ENCODE measurements at places on chromosomes 7 and 10.

GRCh38 chr7:51315393-51316261, 982 bp downstream of the COBL start:
- no peak for DNase-seq

DNA sequence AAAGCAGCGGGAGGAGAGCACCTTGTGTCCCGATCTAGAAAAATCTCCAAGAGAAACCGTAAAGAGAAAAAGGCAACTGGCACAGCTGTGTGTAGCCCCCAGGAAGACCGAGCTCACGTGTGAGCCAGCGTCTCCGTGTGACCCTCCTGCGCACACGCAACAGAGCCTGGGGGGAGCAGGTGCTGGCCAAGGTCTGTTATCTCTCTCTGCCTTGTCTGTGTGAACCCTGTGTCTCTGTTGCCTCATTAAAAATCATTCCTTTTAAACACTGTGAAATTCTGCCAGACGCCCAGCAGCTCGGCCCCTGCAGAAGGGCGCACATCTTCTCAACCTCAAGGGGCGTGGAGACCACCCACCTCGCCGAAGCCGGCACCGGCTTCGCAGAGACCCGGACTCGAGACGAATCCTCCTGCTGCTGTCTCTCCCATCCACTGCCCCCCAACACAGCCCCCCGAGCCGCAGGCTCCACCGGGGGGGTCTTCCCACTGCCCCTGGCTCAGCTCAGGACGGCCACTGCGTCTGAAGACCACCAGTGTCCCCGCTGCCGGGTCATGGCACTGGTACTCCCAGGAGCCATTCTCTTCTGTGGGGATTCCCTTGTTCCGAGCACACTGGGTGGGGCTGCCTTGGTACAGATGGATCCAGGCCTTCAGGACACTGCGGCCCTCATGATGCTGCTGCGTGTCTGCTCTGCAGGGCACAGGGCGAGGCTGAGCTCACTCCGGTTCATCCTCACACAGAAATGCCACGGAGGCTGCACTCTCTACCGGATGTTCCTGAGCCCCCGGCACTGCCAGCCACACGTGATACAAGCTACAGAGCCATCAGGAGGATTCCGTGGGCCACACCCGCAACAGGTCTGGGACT, 94.3 kb upstream of the DNAAF5 start:
- DNase-seq = no peak

DNA sequence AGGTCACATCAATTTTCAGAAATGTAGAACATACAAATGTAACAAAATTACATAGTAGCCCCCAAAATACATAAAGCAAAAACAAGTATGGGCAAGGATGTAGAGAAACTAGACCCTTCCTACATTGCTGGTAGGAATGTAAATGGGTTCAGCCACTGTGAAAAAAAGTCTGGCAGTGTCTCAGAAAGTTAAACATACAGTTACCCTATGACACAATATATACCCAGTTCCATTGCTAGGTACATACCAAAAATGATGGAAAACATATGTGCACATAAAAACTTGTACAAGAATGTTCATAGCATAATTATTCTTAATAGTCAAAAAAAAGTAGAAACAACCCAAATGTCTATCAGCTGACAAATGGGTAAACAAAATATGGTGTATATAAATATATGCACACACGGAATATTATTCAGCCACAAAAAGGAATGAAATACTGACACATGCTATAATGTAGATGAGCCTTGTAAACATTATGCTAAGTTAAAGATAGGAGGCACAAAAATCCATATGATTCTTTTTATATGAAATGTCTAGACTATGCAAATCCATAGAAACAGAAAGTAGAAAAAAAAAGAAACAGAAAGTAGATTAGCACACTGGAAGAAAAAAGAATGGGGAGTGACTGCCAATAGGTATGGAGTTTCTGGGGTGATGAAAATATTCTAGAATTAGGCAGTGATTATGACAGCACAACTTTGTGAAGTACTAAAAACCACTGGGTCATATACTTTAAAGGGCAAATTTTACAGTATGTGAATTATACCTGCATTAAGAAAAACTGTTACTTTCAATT, 13.5 kb downstream of the HERPUD2 start:
- DNase-seq = no peak

DNA sequence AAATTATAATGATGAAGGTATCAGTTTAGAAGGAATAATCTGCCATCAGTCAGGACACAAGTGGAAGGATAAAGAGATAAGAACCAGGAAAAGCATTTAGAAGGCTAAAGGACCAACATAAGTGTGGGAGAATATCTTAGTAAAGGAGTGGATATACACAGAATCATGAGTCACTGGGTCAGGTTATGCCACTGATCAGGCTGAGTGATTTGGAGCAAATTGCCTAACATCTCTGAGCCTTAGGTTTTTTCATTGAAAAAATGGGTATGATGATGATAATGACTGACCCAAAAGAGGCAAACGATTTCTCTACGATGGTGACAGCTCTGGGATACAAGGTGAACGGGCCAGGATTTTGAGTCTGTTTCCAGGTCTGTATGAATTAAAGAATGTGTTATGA, 2.8 kb upstream of the CUL1 start:
- no peak for DNase-seq

- no peak for DNase-seq
Observed at GRCh38 chr7:140025241-140025640, 37.5 kb downstream of the PARP12 start.

Measured in KBM-7 (cell line).